ENCODE measurements at places on chromosomes 11 and 22.

DNA sequence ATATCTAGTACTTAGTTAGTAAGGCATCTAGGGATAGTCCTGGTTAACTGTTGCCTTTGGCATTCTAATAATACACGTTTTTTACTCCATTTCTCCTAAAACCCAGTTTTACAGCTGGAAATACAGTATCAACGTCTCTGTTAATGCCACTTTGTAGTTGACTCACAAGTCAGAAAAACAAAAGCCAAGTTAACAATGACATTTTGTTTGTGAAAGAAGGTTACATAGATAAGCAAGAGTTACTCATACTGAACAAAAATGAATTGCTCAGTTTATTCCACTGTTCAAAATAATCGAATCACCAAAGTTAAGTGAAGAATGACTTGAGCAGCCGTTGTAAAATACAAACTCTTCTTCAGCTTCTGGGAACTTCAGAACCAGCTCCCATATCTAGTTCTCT lies 540.3 kb downstream of the ETS1 start:
- DNase-seq: no peak

- DNase-seq: no peak
Measured at GRCh38 chr11:116874251-116874650, 36.8 kb upstream of the APOA1 start.

- no peak for DNase-seq
Measured at GRCh38 chr11:35114906-35115687, 23.9 kb upstream of the CD44 start.

DNA sequence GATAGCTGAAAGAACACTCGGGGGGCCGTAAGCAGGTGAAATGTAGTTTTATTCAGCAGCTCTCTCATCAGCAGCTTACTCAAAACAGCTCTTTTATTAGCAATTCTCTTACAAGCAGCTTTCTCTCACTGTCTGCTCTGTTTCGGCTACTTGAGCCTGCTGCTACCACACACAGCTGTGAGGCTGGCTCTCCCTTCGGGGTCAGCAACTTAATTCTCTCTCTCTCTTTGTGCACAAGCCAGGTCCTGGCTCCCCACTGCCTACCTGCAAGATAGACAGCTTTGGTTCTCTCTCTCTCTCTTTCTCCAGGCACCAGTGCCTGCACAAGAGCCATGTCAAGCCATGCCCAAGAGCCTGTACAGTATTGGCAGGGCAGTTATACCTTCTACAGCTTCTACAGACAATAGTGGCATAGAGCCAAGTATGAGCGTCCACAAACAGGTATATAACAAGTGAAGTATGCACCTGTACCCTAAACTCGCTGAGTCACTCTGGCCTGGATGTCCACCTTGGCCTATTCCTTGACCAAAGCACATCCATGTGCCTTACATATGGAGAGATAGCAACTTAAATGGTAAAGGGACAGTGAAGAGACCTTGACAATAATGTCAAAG lies 110.8 kb downstream of the MTNR1B start:
- DNase-seq: no peak

- DNase-seq: no peak
Measured at GRCh38 chr11:116885951-116886655, 48.7 kb upstream of the APOA1 start.

DNA sequence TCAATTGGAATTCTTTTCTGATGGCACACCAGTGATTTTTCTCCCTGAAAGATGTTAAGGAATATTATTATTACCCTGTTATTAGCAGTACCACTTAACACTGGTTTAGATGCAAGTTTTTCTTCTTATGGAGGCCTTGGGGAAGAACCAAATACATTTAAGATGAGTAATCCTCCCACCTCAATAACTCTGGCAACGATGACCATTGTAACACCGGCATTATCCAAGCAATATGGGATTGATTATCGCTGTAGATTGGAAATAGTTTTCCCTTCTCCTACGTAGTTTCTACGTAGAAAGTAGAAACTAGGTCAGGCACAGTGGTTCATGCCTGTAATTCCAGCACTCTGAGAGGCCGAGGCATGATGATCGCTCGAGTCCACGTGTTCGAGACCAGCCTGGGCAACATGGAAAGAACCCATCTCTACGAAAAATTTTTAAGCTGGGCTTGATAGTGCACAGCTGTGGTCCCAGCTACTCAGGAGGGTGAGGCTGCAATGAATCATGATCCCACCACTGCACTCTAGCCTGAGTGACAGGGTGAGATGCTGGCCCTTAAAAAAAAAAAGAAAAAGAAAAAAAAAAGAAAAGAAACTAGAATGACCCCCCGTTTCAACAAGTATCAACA lies 45.5 kb downstream of the PACSIN2 start:
- no peak for DNase-seq

- no peak for DNase-seq
Measured at GRCh38 chr11:129770993-129771392, 44.7 kb upstream of the TMEM45B start.

DNA sequence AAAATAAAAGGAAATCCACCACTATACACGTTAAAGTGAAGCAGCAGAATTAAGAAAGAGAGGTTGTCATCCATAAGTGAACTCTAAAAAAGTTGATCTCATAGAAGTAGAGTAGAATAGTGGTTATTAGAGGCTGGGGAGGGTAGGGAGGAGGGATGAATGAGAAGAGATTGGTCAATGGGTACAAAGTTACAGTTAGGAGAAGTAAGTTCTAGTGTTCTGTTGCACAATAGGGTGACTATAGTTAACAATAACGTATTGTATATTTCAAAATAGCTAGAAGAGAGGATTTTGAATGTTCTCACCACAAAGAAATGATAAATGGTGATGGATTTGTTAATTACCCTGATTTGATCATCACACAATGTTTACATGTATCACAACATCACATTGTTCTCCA lies 72.0 kb downstream of the CD82 start:
- no peak for DNase-seq

DNA sequence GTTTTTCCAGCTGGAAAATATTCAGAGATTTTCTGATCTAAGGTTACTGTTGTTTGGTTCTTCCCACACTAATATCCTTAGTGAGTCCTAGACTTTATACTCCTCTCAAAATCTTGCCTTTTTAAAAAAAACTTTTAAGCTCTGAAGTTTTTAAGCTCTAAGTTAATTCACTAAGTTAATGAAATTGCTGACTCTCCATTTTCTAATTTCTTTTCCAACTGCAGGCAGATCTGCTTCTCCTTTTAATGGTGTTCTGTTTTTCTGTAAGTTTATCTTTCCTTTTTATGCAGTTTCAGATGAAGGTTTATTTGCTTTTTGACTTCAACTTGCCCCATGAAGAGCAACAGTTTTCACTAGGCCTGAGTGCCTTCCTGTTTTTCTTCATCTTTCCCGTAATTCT lies 125.8 kb upstream of the ARHGAP42 start:
- DNase-seq: no peak

GRCh38 chr11:125910226-125910849 lies 6.0 kb downstream of the DDX25 start:
- no peak for DNase-seq

DNA sequence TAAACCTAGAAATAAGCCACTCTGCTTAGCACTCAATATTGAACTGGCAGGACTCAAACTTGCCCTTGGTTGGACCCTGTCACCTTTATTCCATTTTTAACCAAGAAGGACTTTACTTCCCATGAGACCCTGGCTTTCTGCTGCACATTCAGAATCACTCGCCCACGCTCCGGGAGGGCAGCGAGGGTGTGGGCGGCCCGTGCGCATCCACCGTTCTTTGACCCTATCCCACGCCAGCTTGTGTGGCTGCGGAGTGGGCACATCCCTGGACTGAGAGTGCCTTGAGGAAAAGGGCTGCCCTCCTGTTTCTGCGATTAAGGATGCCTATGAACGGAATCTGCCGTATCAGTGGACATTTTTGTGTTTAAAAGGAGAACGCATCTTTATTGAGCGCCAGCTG lies 39.6 kb downstream of the TRIM44 start:
- no peak for DNase-seq

DNA sequence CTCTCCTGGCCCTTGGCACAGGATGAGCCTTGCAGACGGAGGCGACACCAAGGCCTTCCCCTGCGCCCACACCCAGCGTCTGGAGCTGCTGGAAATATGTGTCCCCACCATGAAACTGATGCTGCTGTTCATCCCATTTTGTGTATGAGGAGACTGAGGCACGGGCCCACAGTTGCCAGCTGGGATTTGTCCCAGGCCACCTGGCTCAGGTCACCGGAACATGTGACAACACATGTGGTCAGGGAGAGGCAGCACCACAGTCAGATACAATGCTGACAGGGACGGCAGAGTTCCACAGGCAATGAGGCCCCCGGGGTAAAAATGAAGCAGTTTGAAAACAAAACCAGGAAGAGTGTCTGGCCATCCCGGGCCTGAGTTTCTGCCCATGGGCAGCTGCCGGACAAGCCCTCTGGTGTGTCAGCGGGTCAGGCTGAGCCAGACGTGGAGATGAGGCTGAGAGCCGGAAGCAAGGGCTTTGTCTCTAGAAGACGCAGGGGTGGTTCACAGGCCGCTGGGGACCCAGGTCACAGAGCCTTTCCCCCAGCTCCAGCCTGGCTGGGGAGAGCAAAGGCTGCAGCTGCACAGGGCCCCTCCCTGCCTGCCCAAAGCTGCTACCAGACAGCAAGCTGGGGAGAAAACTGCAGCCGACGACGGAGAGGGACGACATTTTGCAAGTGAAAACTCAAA lies 80.7 kb downstream of the CDKN1C start:
- no peak for DNase-seq

DNA sequence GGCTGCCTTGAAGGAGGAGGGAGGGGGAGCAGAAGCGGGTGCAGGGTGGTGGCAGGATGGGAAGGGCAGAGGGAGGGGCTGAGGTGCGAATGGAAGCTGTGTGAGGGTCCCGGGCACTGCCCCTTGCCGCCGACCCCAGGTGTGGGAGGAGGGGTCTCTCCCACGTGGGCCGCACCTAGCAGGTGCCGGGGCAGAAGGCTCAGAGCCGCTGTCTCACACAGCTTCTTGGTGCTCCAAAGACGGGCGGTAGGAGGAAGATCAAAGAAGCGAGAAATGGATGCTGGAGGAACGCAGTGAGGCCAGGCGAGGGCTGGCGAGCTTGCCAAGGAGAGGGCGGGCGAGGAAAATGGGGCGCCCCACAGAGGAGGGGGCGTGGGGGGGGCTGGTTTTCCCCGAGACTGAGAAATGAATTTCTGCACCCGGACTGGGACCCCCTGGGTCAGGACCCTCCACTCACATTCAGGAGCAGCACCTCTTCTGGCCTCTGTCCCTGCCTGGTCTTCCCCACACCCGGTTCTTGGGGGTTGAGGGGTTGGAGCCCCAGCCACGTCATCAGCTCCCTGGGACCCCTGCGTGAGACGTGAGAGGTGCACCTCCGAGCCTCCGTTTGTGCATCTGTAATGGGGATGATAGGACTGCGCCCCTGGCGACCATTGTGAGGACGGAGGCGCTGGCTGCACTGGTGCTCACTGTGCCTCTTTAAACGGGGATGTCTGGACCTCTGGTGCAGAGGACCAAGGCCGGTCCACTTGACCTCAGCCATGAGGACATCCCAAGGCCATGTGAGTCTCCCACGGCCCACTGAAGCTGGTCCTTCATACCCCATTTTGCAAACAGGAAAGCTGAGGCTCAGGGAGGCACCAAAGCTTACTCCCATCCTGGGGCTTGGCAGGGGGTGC lies 16.8 kb downstream of the LSP1 start:
- no peak for DNase-seq

DNA sequence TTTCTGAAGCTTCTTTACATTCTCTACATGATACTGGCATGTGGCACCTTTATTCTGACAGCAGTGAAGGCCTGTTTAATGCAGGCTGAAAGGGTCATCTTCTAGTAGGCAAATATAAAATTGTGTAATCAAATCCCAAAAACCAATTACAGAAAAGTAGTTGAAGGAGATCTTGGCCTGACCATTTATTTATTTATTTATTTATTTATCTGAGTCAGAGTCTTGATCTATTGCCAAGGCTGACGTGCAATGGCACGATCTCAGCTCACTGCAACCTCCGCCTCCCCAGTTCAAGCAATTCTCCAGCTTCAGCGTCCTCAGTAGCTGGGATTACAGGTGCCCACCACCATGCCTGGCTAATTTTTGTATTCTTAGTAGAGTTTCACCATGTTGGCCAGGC lies 22.7 kb upstream of the CECR2 start:
- no peak for DNase-seq

DNA sequence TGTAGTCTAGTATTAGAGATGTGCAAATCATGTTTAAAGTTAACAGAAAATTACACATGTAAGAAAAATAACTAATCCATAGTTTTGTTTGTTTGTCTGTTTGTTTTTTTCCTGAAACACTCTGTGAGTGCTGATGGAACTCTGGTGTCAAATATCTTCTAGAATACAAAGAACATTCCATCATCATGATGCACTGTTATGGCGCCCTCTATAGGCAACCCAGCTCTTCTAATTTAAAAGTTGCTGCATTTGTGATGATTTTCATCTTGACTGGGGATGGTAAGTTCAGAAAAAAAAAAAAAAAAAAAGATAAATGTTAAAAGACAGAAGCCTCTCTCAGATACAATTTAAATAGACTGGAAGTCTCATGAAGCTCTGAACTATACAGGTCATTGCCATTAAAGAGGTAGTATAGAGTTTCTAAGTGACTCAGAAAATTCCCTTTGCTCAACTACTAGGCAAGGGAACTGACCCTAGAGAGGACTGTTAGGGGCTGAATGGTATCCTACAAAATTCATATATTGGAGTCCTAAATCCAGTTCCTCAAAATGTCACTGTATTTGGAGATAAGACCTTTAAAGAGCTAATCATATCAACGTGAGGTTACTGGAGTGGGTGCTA lies 597.2 kb upstream of the ANO3 start:
- DNase-seq: no peak

DNA sequence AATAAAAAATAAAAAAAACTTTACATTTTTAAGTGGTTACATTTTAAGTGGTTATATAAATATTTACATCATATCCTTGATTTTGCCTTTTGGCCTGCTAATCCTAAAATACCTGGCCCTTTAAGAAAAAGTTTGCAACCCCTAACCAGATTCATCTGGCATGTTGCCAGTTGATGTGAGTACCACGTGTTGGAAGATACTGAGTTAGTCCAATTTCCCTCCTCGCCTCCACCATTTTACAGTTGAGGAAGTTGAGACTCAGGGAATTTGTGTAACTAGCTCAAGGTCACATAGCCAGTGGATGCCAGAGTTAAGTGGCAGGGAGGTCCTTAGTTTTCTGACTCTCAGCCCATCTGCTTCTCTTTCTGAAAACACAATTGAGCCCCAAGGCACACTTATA lies 5.1 kb downstream of the ELF5 start:
- no peak for DNase-seq

- no peak for DNase-seq
Measured at GRCh38 chr11:295351-296170, 3.8 kb downstream of the IFITM5 start.

GRCh38 chr11:120613264-120614226 lies 102.0 kb downstream of the GRIK4 start:
- DNase-seq: no peak

DNA sequence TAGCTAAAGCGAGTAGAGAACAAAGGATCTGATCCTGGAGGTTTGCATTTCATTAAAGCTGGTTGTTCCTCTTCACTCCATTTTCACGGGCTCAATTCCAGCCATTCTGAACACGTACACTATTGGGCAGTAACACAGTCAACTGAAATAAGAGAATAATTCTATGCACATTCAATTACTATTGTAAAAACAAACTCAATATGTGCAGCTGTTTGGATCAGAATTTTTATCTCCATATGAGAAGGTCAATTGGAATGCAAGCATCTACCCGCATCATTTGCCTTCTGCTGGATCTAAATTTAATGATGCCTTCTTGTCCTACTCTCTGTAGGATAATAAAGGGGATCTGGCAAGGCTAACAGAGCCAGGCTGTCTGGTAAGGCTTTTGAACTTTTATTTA lies 562.8 kb upstream of the CCDC179 start:
- DNase-seq: no peak

- no peak for DNase-seq
Measured at GRCh38 chr11:61057615-61058014, 44.7 kb upstream of the CD5 start.

- no peak for DNase-seq
Measured at GRCh38 chr11:104394508-104394907, 230.6 kb upstream of the PDGFD start.

Measured in activated CD8-positive, alpha-beta memory T cell treated with anti-CD3 and anti-CD28 coated beads for 1 hour (primary cell).